ENCODE measurements at places on chromosomes 5 and 9.

DNA sequence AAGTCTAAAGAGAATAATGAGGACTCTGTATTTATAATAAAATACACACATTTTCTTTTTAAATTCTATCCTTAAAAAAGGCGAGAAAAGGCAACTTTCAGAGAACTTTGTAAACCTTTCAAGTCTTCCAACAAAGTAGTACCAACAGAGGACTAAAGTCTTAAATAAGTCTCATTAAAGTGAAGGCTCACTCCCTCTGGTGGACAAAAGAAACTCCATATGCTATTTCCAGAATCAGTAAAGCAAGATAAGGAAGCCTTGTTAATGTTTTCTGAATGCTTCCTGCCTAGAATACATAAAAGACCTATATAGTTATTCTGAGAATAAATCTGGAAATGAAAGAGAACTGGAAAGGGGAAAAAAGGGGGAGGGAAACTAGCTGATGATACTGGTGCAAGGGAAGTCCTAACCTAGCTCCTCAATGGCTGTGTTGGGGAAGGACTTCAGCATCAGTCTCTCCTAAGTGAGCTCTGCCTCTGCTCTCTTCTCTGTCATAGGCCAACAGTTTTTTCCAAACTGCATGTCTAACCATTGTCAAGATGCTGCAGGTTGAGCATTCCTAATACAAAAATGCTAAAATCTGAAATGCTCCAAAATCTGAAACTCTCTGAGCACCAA is 7.2 kb downstream of the HMGCS1 start:
- no peak for DNase-seq

GRCh38 chr5:14718778-14719177 is 54.3 kb downstream of the OTULIN start:
- DNase-seq, result no peak

GRCh38 chr9:99594056-99594780 is 227.5 kb upstream of the NR4A3 start:
- no peak for DNase-seq

DNA sequence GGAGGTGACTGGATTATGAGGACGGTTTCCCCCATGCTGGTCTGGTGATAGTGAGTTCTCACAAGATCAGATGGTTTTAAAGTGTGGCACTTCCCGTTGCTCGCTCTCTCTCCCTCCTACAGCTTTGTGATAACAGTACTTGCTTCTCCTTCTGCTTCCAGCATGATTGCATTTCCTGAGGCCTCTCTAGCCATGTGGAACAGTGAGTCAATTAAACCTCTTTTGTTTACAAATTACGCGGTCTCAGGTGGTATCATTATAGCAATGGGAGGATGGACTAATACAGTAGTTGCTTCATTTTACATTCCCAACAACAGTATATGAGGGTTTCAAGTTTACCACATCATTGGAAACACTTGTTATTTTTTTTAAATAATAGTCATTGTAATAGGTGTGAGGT is 937.3 kb upstream of the ARRDC3 start:
- DNase-seq, result no peak

- no peak for DNase-seq
These were observed at the start of gene ELAVL2 for GRCh38 chr9:23826120-23826629. Gene ELAVL2 (minus strand): TSS chr9:23826240. CDS start chr9:23762234, 64,006 bp downstream.

DNA sequence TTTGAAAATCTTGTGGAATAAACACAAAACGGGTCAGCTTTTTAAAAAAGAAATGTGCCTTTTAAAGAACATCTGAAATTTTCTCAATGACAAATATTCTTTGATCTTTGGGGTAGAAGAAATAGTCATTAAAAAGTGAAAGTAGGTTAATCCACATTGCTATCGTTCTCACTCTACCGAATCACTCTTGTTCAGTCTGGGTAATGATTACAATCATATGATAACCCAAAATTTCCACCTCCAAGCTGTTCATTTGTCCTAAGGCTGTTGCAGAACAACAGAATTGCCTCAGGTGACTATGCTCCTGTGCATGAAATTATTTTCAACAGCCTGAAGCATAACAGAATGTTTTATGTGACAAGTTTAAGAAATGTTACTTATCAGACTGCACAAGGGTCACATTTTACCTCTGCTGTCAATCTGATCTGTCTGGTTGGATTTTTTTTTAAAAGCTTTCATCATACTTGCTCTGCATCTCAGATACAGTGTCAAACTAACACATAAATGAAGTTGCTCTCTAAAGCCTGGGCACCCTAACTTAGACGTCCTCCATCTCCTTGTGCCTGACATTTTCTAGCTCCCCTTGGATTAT is 227.3 kb downstream of the LURAP1L start:
- no peak for DNase-seq

GRCh38 chr5:394671-395155 is 48.3 kb upstream of the EXOC3 start:
- no peak for DNase-seq

- no peak for DNase-seq
These were observed 5.6 kb upstream of the CAMK2A start for GRCh38 chr5:150295172-150295634.

- DNase-seq, result no peak
These were observed 13.7 kb downstream of the TRIO start for GRCh38 chr5:14156650-14157492.

DNA sequence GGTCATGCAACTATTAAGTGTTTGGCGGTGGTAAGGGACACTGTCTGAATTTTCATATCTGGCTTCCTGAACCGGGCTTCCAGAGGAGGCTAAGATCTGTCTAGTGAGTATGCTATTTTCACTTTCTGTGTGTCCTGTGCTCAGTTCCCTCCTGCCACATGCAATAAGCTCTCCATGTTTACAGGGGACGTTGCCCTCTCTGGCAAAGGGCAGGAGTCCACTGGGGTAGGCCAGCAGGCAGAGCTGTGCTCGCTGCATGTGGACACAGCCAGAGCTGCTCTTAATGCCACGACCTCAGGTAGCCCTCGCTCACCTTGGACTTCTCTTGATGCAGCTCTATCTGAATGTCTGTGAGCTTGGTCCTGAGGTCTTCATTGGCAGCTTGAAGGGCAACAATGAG is 111.2 kb downstream of the JAKMIP2 start:
- no peak for DNase-seq

DNA sequence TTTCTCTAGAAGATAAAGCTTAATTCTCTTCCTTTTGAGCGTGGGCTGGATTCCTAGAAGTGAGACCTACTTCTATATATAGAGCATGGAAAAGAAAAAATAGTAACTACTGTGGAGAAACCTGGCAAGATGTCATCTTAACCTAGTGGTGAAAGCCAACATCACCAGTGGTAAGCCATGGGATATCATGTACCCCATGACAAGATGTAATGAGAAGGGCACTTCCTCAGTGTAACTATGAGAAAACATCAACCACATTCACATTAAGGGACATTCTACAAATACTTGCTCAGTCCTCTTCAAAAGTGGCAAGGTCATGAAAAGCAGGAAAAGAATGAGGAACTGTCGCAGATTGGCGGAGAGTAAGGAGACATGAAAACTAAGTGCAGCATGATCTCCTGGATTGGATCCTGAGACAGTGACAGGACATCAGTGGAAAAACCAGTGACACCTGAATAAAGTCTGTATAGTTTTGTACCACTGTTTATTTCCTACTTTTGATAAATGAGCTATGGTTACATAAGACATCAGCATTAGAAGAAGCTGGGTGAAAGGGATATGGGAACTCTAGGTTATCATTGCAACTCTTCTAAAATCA is 65.4 kb downstream of the PRRC1 start:
- DNase-seq, result no peak

DNA sequence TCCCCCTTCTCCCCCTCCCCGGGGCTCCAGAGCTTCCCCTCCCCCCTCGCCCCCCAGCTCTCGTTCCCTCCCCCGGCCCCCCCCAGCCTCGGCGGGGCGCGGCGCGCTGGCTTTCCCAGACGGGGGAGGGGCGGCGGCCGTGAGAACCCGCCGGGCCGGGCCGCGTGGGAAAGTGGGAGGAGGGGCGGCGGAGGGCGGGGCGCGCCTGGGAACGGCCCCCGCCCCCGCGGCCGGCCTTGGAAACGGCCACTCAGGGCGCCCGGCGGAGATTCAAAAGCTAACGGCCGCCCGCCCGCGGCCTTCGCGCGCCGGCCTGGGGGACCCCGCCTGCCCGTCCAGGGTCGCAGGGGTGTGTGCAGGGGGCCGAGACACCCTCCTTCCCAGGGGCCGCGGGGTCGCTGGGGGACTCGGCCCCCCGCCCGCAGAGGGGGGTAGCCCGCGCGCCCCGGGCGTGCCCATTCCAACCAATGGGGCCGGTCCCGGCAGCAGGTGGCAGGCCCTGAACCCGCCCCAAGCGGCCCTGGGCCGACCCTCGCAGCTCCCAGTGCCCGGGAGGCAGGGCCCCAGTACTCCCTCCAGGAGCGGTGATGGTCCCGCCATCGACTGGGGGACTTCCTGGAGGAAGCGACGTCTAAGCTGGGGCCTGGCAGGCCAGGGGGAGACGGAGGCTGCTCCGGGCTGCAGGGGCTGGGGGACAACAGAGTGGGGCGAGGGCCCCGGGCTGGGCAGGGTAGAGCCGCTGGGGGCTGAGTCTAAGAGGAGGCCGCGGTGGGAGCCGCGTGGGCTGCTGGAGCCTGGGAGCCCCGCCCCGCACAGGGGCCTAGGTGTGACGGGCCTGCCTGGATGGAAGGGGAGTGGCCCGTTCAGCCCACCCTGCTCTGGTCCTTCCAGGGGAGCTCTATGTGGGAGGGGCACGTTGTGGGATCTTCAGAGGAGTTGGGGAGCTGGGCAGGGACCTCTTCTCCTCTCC is 14.2 kb upstream of the NRARP start:
- no peak for DNase-seq

GRCh38 chr9:76717613-76718012 is 46.6 kb upstream of the PCA3 start:
- DNase-seq, result no peak

- DNase-seq, result no peak
These were observed 84.9 kb downstream of the ATP10B start for GRCh38 chr5:160767062-160767461.

- no peak for DNase-seq
These were observed 5.8 kb upstream of the SOWAHA start for GRCh38 chr5:132807163-132807838.

DNA sequence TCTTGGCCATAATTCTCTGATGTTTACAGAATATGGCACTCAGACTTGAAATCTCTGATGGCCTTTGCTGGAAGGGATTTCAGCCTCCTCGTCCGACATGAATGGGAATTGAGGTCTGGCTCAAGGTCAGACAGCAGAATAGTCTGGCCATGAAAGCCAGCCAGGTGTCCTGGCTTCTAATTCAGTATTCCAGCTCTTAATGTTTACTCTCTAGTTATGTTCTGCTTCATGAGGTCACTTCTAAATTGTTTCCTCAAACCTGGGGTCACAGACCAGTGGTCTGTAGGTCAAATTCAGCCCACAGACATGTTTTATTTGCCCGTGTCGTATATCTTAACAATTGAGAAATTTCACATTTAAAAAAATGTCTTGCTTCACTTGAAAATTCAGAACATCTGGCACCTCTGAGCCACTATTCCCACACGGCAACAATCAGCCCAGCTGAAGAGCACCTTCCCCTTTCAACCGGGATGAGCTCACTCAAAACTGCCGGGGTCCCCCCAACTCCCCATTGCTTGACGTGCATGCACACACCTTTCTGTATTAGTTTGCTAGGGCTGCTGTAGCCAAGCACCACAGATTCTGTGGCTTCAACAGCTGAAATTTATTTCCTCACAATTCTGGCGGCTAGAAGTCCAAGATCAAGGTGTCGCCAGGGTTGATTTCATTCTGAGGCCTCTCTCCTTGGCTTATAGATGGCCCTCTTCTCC is 243.5 kb downstream of the ENC1 start:
- no peak for DNase-seq

DNA sequence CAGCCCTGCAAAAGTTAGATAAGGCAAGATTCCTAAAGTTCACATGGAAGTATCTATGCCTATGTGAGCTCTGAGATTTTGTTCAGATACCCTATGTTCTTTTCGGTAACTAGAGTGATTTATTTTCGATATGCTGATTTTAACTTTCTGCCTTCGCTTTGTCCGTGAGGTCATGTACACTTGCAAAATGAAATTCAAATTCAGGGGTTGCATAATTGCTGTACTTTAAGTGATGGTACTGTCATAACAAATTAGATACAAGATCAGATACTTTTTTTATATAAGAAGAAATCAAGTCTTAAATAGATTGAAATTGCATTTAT is 350 bp upstream of the ECPAS start:
- no peak for DNase-seq

- DNase-seq, result no peak
These were observed 51.8 kb downstream of the POU4F3 start for GRCh38 chr5:146390469-146390868.

- DNase-seq, result no peak
These were observed 33.9 kb upstream of the RAD23B start for GRCh38 chr9:107249131-107249533.

DNA sequence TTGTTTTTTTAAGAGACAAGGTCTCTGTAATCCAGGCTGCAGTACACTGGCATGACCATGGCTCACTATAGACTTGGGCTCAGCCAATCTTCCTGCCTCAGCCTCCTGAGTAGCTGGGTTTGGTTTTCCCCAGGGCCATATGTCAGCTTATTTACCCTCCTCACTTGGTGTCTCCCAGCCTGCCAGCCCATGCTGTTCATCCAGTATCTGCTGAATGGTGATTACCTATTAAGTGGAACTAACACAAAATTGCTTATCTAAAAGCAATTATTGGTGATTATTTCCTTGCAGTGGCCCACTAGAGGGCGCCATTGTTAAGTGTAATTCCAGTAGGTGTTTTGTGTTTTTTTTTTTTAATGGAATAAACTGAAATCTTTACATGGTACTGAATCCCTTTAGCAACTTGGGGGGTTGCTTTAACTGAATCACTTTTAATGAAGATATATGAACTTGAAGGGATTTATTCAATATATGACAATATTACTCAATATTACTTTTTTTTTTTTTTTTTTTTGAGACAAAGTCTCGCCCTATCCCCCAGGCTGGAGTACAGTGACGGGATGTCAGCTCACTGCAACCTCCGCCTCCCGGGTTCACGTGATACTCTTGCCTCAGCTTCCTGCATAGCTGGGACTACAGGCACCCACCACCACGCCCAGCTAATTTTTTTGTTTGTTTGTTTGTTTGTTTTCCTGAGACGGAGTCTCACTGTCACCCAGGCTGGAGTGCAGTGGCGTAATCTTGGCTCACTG is 13.8 kb downstream of the EXOSC2 start:
- DNase-seq, result peak; percentile 76

GRCh38 chr9:72280913-72281500 is 84.0 kb downstream of the ZFAND5 start:
- peak; percentile 51 for DNase-seq

GRCh38 chr9:4774209-4774608 is 18.5 kb upstream of the RCL1 start:
- DNase-seq, result no peak

DNA sequence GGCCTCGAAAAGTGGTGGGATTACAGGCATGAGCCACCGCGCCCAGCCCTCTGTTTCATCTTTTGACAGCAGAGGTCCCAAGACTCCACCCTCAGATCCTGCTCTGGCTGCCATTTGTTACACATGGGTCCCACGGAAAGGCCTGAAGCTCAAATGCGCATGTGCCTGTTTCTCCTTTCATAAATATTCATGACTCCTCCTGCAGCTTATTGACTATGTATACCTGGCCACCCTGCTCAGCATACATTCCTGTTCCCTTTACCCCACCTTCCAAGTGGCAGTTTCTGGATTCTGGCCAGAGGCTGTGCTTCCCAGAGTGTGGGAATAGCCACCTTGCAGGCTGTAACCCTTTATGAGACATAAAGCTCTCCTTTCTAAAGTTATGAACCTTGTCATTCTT is 46.5 kb downstream of the AUH start:
- DNase-seq, result no peak

All from effector CD4-positive, alpha-beta T cell (primary cell).